ENCODE measurements at places on chromosomes 1 and 21. TPM values are rescaled to one million over a fixed set of nuclear protein-coding genes. Genes with fewer than 3 reads are reported as not detected.

Gene TTC22
- 15.4 TPM for total RNA-seq

Gene FCGR1A
- 26.8 TPM for total RNA-seq

DNA sequence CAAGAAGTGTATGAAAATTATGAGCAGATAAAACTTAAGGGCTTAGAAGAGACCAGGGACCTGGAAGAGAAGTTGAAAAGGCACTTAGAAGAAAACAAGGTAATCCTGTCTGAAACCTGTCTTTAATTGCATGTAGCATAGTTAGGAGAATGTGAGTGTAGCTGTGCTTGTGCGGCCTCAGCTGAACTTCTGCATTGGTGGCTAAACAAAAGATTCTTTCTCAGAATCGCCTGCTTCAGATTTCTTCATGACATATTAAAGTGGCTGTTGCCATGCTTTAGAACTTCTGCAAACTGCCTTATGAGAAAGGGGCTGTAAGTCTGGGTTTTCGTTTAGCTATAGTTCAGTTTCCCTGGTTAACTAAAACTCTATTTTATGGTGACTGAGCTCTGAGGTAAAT is 94.5 kb downstream of the VPS26C start:
- H3K27ac ChIP-seq = no peak overlapping the region
- H3K27me3 ChIP-seq = no peaks in the 10 kb centered on the region
- DNase-seq = no peak
- no peaks in the 10 kb centered on the region for H3K4me1 ChIP-seq
- peaks cover 3% of the 10 kb centered on the region for H3K36me3 ChIP-seq

DNA sequence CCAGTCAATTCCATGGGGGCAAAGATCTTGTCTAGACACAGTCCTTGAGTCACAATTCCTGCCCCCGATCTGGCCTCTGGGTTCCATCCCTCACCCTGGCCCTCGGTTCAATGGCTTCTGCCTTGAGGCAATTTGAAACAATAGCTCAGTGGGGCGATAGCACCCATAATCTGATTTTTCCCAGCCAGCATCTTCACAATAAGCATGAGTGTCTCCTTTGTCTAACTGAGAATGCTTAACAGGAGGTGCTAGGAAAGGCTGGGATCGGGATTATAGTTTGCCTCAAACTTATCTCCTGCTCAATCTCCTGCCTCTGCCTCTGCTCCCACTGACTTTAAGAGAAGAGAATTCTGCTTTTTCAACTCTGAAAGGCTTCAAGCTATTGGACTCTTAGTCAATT is 293.9 kb upstream of the PROX1 start:
- H3K4me1 ChIP-seq = no peaks in the 10 kb centered on the region
- H3K27ac ChIP-seq = no peak overlapping the region
- H3K36me3 ChIP-seq = no peaks in the 10 kb centered on the region
- DNase-seq = no peak
- no peaks in the 10 kb centered on the region for H3K27me3 ChIP-seq
- no peak overlapping the region for H3K4me3 ChIP-seq

Measured in upper lobe of left lung (tissue), 6 donors.